Naive B cell (primary cell): ENCODE measurements at places on chromosomes 4 and X. TPM values are rescaled to one million over a fixed set of nuclear protein-coding genes. Genes with fewer than 3 reads are reported as not detected.
A peak's percentile ranks its signal among the peaks of the same experiment; 100 is the strongest.

GRCh38 chr4:1578251-1578773, 105.8 kb downstream of the FAM53A start:
- H3K27ac ChIP-seq, result no peak overlapping the region
- no peaks in the 10 kb centered on the region for H3K36me3 ChIP-seq
- H3K4me1 ChIP-seq, result peaks cover 7% of the 10 kb centered on the region
- DNase-seq, result no peak
- H3K4me3 ChIP-seq, result peak overlapping the region; percentile 15

GRCh38 chrX:44596277-44596676, 53.6 kb upstream of the FUNDC1 start:
- H3K4me3 ChIP-seq, result no peak overlapping the region
- H3K36me3 ChIP-seq, result no peaks in the 10 kb centered on the region
- DNase-seq, result no peak
- H3K4me1 ChIP-seq, result no peaks in the 10 kb centered on the region

DNA sequence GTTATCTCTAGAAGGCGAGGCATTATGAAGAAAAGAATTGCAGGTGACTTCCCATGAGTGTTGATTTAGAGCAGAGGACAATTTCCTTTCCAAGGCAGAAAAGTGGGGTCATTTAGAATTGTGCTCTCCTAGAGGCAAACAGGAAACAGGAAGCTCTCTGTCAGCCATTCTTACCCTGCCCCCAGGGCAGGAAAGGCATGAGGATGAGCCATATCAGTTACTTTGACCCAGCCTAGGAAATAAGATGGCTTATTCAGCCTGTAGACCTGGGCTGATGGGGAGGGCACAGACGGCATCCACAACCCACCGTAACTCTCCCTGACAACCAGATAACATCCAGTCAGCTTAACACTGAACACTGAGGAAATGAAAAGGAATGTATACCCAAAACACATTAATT, 88.8 kb upstream of the KDR start:
- H3K36me3 ChIP-seq, result no peaks in the 10 kb centered on the region
- H3K27ac ChIP-seq, result no peak overlapping the region
- DNase-seq, result no peak
- H3K4me3 ChIP-seq, result no peak overlapping the region
- H3K27me3 ChIP-seq, result peaks cover under 1% of the 10 kb centered on the region

DNA sequence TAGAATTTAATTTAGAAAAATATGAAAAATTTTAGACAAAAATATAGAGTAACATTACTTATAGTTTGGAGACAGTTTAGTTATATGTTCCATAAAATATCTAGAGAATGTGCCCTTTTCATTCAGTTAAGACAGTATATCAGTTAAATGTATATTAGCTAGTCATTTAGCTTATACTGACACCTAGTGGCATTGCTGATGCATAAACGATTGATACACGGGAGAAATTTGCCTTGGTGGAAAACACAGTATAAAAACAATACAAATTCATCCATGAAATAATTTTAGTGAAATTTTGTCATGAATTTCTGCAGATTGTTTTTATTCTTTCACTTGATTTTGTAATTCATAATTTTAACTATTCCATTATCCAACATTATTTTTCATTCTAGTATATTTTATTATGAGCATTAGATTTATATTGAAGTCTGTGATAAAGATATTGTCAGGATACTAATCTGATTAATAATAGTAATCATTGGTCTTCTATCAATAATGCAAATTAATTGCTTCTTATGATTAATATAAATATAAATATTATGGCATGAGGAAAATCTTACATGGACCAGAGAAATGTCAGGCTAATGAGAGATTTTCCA, 219.0 kb downstream of the TLL1 start:
- no peaks in the 10 kb centered on the region for H3K4me1 ChIP-seq
- no peak overlapping the region for H3K27ac ChIP-seq
- no peaks in the 10 kb centered on the region for H3K36me3 ChIP-seq
- no peaks in the 10 kb centered on the region for H3K27me3 ChIP-seq

DNA sequence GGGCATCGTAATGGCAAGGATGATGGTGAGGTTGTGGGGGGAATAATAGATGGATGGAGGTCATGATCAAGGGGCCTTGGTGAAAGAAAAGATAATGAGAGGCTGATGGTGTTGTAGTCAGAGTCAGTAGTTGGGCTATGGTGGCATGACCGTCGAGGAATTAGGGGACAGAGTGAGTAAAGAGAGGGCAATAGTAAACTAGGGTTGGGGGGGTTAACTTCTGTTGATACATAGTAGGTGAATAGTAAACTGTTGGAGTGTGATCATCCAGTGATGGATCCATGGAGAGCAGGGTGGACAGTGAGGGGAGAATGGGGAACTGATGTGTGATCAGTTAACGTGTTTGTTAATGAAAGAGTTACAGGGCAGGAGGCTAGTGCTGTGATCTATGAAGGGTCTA, 920 bp downstream of the FTSJ1 start:
- H3K4me1 ChIP-seq, result peaks cover 29% of the 10 kb centered on the region
- peak overlapping the region; percentile 89 for H3K27ac ChIP-seq
- no peak for DNase-seq
- peak overlapping the region; percentile 93 for H3K4me3 ChIP-seq

ART3 gene
- polyA plus RNA-seq, result not detected

SYP gene
- polyA plus RNA-seq, result 0.38 TPM
